ENCODE measurements at places on chromosomes 6 and 20. TPM values are rescaled to one million over a fixed set of nuclear protein-coding genes. Genes with fewer than 3 reads are reported as not detected.

- DNase-seq = no peak
Measured at GRCh38 chr6:169897601-169898358, 146.4 kb downstream of the ERMARD start.

- DNase-seq = no peak
Measured at GRCh38 chr6:164167873-164168405, 753.4 kb downstream of the QKI start.

- no peak for DNase-seq
Measured at GRCh38 chr6:105838171-105838570, 248.0 kb upstream of the PRDM1 start.

GRCh38 chr6:19450651-19451050 is 386.5 kb upstream of the ID4 start:
- no peak for DNase-seq

DNA sequence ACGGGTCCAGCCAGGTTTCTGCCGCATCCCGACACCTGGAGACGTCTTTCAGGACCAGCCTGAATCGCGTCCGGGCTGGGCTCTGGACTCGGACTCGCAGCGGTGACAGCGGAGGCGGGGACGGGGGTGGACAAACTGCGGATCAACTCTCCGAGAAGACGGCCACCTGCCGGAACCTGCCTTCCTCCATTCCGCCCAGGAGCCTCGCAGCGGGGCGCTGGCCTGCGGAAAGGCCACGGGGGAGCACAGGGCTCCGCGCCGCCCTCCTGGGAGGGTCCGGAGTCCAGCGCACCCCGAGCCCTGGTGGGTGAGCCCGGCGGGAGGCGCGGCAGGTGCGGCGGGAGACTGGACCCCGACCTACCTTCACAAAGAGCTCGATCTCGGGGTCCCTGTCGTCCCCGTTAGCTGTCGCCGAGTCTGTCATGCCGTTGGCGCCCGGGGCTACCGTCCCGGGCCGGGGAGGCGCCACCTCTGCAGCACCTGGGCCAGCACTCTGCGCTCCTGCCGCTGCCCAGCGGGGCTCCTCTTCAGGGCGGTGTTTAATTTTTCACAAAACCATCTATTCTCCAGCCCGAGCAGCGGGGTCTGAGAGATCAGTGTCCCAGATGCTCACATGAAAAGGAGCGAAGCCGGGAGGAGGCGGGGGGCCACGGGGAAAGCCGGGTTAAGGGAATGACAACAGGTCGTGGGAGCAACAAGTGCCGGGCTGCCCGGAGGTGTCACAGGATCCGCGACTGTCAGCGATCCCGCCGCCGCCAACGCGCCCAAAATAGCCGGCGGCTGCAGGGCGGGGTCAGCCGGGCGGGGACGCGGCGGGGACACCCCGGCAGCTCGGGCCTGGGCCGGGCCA is at the start of gene CLIC5:
Gene CLIC5 (minus strand): TSS at position 742 of the 850 bp plus-strand sequence. CDS start 318 bp downstream, at position 424.
- no peak for DNase-seq

DNA sequence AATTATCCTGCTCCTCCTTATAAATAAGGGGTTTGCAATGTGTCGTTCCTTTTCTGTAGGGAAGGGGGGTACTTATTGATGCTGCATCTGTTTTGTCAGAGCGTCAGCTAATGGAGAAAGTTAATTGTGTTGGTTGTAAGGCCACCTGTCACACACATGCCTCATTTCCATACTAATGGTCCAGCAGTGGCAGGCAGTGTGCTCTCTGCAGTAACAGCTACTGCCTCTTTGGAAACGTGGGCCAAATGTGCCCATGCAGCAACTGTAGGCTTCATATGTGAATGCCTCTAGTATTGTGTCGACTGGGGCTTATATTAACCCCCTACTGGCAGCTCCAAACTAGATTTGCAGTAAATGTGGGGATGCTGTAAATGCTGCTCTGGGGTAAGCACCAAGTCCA is 56.3 kb upstream of the OLIG3 start:
- DNase-seq = no peak

- no peak for DNase-seq
Measured at GRCh38 chr6:139144490-139145085, 9.7 kb downstream of the HECA start.

- DNase-seq = no peak
Measured at GRCh38 chr6:155001482-155001881, 6.4 kb downstream of the TIAM2 start.

GRCh38 chr6:40356242-40356910 is 230.8 kb downstream of the LRFN2 start:
- DNase-seq = no peak

GRCh38 chr6:150631984-150632642 is 32.4 kb downstream of the PLEKHG1 start:
- no peak for DNase-seq

MATN4 gene
- not detected for total RNA-seq

ID4 gene
- total RNA-seq = 7.2 TPM

PAK5 gene
- total RNA-seq = not detected

TCP11 gene
- 0.60 TPM for total RNA-seq

CD109 gene
- total RNA-seq = 37.5 TPM

SLC17A4 gene
- total RNA-seq = not detected

SLC2A10 gene
- total RNA-seq = 33.4 TPM

MYBL2 gene
- 18.2 TPM for total RNA-seq

Measured in HFFc6 (cell line).